ENCODE measurements at places on chromosomes 2 and 18. TPM values are rescaled to one million over a fixed set of nuclear protein-coding genes. Genes with fewer than 3 reads are reported as not detected.

SRD5A2 gene
- total RNA-seq: not detected

DLGAP1 gene
- 379 TPM for total RNA-seq

SLC4A3 gene
- 59.5 TPM for total RNA-seq

OTOS gene
- 5.6 TPM for total RNA-seq

PDE1A gene
- total RNA-seq: 76.4 TPM

TRIM54 gene
- 6.5 TPM for total RNA-seq

ERFE gene
- 2.5 TPM for total RNA-seq

GRCh38 chr2:232530626-232531260 is 4.8 kb downstream of the CHRND start:
- DNase-seq: no peak

- no peak for DNase-seq
These were observed 33.6 kb downstream of the USP40 start for GRCh38 chr2:233532971-233533370.

DNA sequence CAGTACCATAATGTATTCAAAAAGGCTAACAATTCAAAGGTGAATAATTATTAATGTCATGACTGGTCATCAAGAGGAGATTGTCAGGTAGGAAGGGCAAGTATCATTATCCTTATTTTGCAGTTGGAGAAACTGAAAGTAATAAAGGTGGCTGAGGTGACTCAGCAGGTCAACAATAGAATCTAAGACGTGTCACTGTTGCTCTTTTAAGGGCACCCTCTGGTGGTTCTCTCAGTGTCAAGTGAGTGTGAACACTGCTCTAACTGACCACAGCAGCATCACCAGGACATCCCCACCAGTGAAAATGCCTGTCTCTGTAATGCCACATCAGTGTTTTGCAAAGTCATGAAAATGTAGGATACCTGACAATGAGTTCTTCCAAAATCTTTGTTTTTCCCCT is 69.7 kb downstream of the DCC start:
- no peak for DNase-seq

DNA sequence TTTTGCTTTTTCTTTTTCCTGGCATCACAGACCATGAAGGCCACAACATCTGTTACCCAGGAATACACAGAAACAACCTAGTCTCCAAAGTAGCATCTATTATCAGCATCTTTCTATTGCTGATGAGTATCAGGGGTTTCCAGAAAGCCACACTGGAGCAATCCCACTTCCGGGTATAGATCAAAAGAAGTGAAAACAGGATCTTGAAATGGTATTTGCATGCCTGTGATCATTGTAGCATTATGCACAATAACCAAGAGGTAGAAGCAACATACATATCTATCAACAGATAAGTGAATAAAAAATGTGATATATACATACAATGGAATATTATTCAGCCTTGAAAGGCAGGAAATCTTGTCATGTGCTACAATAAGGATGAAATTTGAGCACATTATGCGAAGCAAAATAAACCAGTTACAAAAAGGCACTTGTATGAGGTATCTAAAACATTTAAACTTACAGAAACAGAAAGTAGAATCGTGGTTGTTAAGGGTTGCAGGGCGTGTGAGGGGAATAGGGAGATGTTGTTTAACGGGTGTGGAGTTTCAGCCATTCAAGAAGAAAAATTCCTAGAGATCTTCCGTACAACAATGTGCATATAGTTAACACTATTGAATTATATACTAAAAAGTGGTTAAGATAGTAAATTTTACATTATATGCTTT is 115.1 kb downstream of the KCNE4 start:
- no peak for DNase-seq

DNA sequence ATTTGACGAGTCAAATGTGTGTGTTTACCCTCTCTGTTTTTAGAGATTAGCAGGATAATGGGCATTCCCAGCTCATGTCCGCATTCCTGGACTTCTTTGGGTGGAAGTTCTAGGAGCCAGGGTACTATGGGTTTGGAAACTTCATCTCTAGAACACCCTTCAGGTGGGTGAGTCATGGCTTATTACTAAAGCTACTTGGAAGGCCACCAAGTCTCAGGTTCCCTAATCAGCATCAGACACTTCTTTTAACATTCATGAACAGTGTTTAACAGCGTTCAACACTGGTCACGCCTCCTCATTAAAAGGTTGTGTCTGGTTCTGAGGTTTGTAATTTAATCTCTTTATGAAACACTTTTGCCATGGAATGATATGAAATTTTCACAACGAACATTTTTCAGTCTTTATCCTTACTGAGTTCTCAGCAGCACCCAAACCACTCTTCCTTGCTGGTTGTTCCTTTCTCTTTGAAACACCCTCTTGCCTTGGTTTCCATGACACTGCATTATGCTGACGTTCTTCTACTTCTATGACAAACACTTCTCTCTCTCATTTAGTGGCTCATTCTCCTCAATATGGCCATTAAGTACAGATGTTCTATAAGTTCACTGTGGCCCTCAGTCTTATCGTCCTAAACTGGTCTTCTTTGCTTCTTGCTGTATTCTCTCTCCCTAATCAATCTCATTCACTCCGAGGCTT is 49.3 kb downstream of the MMADHC start:
- no peak for DNase-seq

DNA sequence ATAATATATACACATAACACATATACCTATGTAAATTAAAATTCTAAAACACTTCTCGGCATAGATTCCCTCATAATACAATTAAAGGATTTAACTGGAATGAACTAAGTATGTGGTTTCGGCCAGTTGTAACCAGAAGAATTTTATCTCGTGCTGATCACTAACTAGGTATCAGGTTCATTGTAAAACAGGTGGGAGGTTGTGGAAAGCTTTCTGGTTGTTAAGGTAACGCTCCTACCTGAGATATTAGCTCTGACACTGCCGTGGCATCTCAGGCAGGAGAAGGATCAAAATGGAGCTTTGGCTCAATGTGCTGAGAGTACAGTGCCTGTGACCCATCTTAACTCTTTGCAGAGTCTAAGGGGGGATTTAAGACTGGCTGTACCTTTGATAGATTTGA is 42.5 kb downstream of the SLC9A2 start:
- no peak for DNase-seq

GRCh38 chr2:12804091-12804856 is 87.5 kb downstream of the TRIB2 start:
- no peak for DNase-seq

GRCh38 chr2:229875549-229875948 is 46.3 kb downstream of the TRIP12 start:
- no peak for DNase-seq

- no peak for DNase-seq
These were observed 266.0 kb downstream of the GLI2 start for GRCh38 chr2:121001641-121002040.

GRCh38 chr2:105812180-105813044 is 67.7 kb downstream of the NCK2 start:
- no peak for DNase-seq

GRCh38 chr2:102166189-102166845 is 20.5 kb upstream of the IL1RL2 start:
- no peak for DNase-seq

GRCh38 chr2:222280795-222281194 is 18.0 kb downstream of the PAX3 start:
- DNase-seq: no peak

DNA sequence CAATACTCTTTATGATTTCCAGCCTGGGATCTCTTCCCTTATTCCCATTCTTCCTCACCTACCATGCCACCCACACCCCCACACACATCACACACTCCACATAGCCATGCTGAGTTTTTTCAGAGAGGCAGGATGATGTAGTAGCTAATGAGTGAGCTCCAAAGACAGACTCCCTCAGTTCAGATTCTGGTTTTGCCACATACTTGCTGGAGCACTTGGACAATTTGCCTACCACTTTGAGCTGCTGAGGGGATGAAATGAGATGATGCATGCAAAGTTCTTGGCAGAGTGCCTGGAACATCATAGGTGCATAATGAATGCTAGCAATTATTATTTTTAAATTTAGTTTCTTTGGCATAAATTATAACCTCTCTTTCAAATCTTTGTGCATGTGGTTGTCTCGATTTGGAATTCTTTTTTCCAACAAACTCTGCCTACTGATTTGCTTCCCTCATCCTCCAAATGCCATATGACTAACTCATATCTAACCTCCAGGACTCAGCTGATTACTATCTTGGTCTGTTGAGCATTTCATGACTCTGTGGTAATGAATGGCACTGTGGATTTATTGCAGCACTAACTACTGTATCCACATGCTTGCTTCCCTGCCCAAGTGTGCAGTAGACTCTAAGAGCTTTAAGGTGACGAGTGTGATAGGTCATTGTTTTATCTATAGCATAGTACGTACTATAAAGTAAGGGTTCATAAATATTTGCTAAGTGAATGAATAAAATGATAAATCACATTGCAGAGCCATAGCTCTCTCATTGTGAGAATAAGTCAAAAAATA is 99.1 kb downstream of the TACR1 start:
- DNase-seq: no peak

GRCh38 chr2:182456784-182457183 is 29.9 kb upstream of the PDE1A start:
- no peak for DNase-seq

- no peak for DNase-seq
These were observed 184.7 kb downstream of the GFPT1 start for GRCh38 chr2:69202327-69202726.

DNA sequence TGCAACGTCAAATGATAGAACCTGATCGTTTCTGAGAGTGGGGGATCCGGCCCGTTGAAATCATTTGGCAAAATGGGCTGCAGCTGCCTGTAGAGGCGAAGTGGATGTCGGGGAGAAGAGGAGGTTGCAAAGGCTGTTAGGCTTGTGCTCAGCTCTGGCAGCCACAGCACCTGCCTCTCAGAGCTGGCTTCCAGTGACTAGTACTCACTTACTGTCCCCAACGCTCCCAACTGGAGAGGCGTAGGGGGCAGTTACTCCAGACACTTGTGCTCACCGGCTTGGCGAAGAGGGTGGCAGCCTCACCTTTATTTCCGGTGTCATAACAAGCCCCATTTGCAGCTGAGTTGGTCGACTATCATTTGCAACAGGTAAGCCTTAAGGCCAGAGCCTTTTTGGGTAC is 37.9 kb downstream of the NCK2 start:
- DNase-seq: no peak

DNA sequence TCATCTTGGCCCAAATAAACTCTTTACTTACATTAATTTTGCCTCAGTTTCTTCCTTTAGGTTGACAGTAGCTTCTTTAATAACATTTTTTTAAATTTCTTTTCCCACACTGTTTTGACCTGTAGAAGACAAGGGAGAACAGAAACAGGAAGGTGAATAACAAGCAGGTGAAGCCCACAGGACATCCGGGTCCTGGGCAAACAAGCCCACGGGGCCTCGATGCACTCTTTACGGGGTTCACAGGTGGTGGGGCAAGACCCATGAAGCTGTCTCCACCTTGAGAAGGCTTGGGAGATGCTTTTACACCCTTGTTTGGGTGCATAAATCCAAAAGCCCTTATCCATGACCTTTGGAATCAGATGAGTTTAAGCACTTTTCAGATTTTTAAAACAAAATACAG is 301.0 kb upstream of the MGAT5 start:
- DNase-seq: no peak

GRCh38 chr2:24971286-24971535 is 544 bp downstream of the DNAJC27 start:
- DNase-seq: peak; percentile 38

DNA sequence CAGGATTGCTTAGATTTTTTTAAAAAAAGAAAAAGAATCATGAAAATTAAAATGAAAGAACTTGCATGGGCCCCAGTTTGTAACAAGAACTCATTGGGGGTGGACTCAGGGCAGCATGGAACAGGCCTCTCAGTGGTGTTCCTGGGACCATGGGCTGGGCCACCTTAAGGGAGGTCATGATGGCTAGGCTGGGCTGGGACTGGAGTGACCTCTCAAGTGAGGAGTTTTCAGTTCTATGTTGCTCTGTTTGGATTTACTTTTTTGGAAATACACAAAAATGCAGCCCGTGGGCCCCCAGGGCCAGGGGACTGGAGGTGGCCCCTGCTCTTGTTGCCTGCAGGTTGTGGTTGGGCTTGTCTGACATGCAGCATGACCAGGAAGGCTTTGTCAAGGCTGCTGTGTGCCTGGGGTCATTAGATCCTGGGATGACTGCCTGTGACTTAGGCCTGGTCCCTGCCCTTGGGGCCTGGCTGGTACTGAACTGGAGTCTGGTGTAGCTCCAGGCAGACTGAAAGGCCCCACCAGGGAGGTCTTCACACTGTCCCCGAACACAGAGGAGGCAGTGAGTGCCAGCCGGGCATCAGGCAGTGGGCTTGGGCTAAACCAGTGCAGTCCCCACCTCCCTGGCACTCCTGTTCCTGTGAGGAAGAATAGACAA is 115.6 kb downstream of the GLI2 start:
- DNase-seq: no peak

- DNase-seq: no peak
These were observed 7.7 kb downstream of the VRK2 start for GRCh38 chr2:58054264-58054663.

DNA sequence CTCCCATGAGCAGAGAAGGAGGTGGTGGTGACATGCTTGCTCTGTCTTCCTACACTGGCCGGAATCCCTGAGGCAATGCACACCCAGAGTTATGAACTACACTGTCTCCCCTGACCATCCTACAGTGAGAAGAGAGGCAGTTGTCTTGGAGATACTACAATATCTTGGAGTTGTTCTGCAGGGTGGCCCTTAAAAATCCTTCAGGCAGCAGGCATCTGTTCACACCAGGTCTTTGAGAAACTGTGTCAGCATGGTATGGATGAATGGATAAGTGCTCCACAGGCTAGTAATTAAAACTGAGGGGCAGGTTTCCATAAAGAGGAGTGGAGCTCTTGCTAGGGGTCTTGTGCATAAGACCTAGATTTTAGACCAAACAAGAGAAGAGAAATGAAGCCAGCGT is 223.7 kb upstream of the COPS8 start:
- DNase-seq: no peak

GRCh38 chr18:78410094-78410786 is 569.4 kb upstream of the SALL3 start:
- DNase-seq: no peak

DNA sequence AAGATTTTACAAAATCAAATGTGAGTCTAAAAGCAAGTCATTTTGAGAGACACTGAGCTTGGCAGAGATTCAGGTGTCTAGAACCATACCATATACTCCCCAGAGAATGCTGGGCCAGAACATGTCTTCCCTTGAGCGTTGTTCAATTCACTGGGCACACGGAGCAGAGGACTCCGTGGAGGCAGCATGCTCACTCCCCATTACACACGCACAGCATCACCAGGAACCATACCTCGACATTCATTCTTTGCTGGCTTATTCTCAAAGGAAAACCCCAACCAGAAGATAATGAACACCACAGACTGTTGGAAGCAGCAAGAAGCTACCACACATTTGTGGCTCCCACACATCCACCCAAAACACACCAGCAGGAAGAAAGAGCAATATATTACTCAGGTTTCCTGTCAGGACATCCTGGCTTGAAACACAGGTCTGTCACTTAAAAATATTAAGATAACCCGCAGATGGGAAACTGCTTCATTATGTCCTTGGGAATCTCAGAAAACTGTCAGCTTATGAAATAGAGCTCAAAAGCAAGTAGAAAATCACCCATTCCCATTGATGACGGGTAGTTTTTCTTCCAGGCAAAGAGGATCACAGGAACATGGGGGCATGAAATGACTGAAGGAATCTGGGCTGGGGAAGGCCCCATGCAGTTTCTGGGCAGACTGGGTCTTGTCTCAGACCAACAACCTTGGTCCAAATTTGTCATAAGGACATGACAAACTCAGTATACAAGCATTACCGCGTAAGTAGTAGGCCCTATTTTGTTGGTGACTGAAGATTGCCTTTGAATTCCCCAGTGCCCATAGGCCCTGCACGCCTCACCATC is 46.4 kb downstream of the PCBP1 start:
- no peak for DNase-seq
